Spleen (tissue), 13 donors: ENCODE measurements at places on chromosomes 2 and 18. TPM values are rescaled to one million over a fixed set of nuclear protein-coding genes. Genes with fewer than 3 reads are reported as not detected.

GRCh38 chr2:29065068-29065811 is 9.1 kb downstream of the PCARE start:
- H3K4me3 ChIP-seq, result no peak overlapping the region
- no peaks in the 10 kb centered on the region for H3K36me3 ChIP-seq
- no peak for DNase-seq
- H3K4me1 ChIP-seq, result no peaks in the 10 kb centered on the region

GRCh38 chr2:237341872-237342271 is 72.1 kb downstream of the COL6A3 start:
- H3K27me3 ChIP-seq, result no peaks in the 10 kb centered on the region
- no peak for DNase-seq
- H3K4me1 ChIP-seq, result no peaks in the 10 kb centered on the region
- no peak overlapping the region for H3K4me3 ChIP-seq

- H3K4me1 ChIP-seq, result peaks cover 11% of the 10 kb centered on the region
- H3K4me3 ChIP-seq, result no peak overlapping the region
- H3K27me3 ChIP-seq, result no peaks in the 10 kb centered on the region
- H3K36me3 ChIP-seq, result no peaks in the 10 kb centered on the region
- DNase-seq, result no peak
Measured at GRCh38 chr2:105180491-105180972, 61.0 kb upstream of the GPR45 start.

DNA sequence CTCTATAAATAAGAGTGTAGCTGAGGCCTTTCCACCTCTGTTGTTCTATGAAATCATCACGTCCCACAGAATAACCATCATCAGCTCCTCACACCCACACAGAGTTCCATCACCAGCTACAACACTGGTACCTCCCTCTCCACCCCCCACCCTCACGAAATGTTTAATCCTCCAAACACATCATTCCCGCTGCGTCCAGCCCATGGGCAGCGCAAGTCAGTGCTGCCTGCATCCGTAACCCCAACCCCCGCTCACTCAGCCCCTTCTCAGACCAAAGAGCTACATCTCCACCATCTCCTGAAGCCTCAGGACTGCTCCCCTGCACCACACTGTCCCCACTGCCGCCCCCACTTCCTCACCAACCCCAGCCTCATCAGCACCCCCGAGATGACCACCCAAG is 19.4 kb downstream of the DNMT3A start:
- no peak for DNase-seq
- peaks cover 22% of the 10 kb centered on the region for H3K4me1 ChIP-seq
- no peaks in the 10 kb centered on the region for H3K27me3 ChIP-seq
- no peak overlapping the region for H3K4me3 ChIP-seq
- H3K36me3 ChIP-seq, result peaks cover 12% of the 10 kb centered on the region

DNA sequence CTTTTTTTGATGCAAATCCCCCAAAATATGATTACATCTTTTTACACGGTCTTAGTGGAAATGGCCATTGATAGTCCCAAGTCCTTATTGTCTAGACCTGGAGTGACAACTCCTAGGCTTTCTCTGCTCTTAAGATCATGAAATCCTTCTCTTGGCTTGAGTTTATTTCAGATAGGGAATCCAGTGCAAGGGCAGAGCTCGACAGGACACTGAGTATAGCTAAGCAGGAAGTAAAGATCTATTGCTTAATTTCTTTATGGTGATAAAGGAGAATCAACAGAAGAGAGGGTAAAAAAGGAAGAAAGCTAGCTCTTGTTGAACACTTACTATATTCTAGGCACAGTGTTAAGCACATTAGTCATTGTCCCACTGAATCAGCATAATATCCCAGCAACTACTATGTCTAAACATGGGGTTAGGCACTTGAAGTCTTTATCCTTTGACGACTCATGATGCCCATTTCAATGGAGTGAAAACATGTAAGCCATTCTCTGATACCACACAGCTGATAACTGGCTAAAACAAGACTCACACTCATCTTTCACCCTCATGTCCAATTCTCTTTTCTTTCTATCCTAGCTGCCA is 74.1 kb upstream of the LRATD1 start:
- DNase-seq, result no peak
- H3K36me3 ChIP-seq, result no peaks in the 10 kb centered on the region
- H3K27me3 ChIP-seq, result no peaks in the 10 kb centered on the region
- no peak overlapping the region for H3K27ac ChIP-seq
- no peaks in the 10 kb centered on the region for H3K4me1 ChIP-seq

DNA sequence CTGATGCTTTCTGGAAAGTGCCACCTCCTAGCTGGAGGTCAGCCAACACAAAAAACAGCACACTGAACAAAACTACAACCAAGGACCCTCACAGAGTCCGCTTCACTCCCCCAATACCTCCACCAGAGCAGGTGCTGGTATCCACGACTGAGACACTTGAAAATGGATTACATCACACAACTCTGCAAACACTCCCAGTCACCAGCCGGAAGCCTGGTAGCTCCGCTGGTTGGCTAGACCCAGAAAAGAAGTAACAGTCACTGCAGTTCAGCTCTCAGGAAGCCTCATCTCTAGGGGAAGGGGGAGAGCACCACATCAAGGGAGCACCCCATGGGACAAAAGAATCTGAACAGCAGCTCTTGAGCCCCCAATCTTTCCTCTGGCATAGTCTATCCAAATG is 175.4 kb downstream of the LCLAT1 start:
- H3K4me3 ChIP-seq, result no peak overlapping the region
- DNase-seq, result no peak
- H3K27me3 ChIP-seq, result no peaks in the 10 kb centered on the region
- H3K4me1 ChIP-seq, result peaks cover 15% of the 10 kb centered on the region
- no peak overlapping the region for H3K27ac ChIP-seq
- H3K36me3 ChIP-seq, result no peaks in the 10 kb centered on the region

- peaks cover 20% of the 10 kb centered on the region for H3K36me3 ChIP-seq
- H3K27ac ChIP-seq, result no peak overlapping the region
Measured at GRCh38 chr2:231454361-231454791, 9.9 kb downstream of the NCL start.

GRCh38 chr18:47968006-47968676 is 37.7 kb upstream of the SMAD2 start:
- no peaks in the 10 kb centered on the region for H3K36me3 ChIP-seq
- H3K27ac ChIP-seq, result no peak overlapping the region
- H3K4me1 ChIP-seq, result peaks cover 5% of the 10 kb centered on the region
- no peak overlapping the region for H3K4me3 ChIP-seq

DNA sequence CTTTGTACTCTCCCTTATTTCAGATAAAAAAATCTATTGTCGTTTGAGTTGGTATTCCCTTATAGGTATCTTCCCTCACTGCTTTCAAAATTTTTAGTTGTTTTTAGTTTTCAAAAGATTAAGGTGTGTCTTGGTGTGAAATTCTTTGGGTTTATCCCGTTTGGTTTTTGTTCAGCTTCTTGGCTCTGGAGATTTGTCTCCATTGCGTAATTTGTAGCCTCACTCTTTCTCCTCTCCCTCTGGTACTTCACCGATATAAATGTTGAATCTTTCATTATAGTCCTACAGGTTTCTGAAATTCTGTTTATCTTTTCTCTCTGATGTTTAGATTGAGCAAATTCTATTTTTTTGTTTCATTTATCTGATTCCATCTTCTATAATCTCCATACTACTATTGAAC is 113.8 kb upstream of the HS6ST1 start:
- no peaks in the 10 kb centered on the region for H3K36me3 ChIP-seq
- H3K27ac ChIP-seq, result no peak overlapping the region
- H3K4me1 ChIP-seq, result no peaks in the 10 kb centered on the region
- H3K27me3 ChIP-seq, result peaks cover 4% of the 10 kb centered on the region
- no peak overlapping the region for H3K4me3 ChIP-seq

DNA sequence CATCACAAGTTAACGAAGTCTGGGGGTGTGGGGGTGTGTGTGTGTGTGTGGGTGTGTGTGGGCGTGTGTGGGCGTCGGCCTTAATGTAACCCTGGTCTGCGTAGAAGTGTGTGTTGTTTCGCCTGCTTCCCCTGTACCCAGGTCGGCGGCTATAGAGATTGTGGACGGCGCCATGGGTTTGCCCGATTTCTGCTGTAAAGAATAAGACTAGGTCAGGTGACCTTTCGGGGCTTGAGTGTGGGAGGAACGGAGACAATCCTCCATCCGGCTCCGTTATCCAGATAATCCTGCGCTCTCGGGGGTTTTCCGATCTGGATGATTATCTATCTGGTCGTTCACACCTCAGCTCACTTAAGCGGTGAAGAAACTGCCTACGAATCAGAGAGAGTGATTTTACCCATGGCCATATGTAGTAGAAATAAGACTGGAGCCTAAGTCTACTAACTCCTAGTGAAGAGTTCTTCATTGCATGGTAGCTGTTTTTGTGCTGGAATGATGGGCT is 543 bp downstream of the HADHB start:
- H3K4me1 ChIP-seq, result peaks cover 83% of the 10 kb centered on the region
- peak; percentile 87 for DNase-seq
- H3K27me3 ChIP-seq, result no peaks in the 10 kb centered on the region
- H3K4me3 ChIP-seq, result peak overlapping the region; percentile 95
- peak overlapping the region; percentile 97 for H3K27ac ChIP-seq

- peak within 1 kb of the TSS; percentile 86 for H3K27ac ChIP-seq
- no peaks in the 10 kb centered on the region for H3K36me3 ChIP-seq
- H3K27me3 ChIP-seq, result no peaks in the 10 kb centered on the region
- H3K4me3 ChIP-seq, result peak within 1 kb of the TSS; percentile 97
- H3K4me1 ChIP-seq, result peaks cover 25% of the 10 kb centered on the region
Measured at GRCh38 chr2:238426568-238427434, at the start of gene ASB1. Gene ASB1 (plus strand): TSS chr2:238426927. CDS start chr2:238427071, 144 bp downstream.

DNA sequence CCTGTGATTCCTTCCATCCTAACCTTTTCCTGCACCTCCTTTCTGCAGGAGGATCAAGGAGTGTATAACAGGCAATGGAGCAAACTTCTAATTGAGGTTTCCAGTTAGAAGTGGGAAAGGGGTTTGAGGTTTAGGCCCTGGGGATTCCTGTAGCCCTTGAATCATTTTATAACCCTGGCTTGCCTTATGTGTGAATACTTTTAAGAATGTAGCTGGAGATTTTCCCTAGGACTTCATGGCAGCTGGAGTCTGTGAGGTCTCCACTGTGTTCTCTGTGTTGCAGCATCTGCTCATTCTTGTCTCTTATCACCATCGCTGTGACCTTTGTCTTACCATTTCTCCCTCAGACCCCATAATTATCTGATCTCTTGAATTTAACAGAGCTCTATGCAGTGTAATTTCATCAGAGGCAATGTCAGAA is 370.2 kb upstream of the SLC14A2 start:
- H3K4me1 ChIP-seq, result peaks cover 22% of the 10 kb centered on the region
- no peak for DNase-seq
- no peaks in the 10 kb centered on the region for H3K36me3 ChIP-seq

The SFTPB gene
- total RNA-seq, result not detected

The CCDC85A gene
- 0.84 TPM for total RNA-seq

The SULT1C4 gene
- total RNA-seq, result 1.2 TPM

The UCN gene
- 1.9 TPM for total RNA-seq

The TCF23 gene
- 3.2 TPM for total RNA-seq

The VAMP8 gene
- total RNA-seq, result 119 TPM

The TNFRSF11A gene
- total RNA-seq, result 11.8 TPM
